ENCODE measurements at places on chromosomes 13 and 19. TPM values are rescaled to one million over a fixed set of nuclear protein-coding genes. Genes with fewer than 3 reads are reported as not detected.

GRCh38 chr13:33642374-33643065, 175.4 kb upstream of the RFC3 start:
- DNase-seq: peak; percentile 86

DNA sequence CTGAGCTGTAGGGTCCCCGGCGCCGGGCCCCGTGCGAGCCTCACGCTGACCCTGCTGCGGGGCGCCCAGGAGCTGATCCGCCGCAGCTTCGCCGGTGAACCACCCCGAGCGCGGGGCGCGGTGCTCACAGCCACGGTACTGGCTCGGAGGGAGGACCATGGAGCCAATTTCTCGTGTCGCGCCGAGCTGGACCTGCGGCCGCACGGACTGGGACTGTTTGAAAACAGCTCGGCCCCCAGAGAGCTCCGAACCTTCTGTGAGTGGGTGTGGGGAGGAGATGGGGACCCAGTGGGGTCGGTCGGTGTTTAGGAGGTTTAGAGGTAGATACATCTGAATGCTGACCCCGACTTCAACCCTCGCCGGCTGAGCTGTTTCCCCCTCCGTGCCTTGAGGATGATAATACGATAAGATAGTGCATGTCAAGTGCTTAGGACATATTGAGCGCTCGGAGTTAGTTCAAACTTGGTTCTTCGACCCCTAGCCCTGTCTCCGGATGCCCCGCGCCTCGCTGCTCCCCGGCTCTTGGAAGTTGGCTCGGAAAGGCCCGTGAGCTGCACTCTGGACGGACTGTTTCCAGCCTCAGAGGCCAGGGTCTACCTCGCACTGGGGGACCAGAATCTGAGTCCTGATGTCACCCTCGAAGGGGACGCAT, 1.9 kb downstream of the ICAM5 start:
- DNase-seq: no peak

GRCh38 chr13:102968572-102969228, 97.5 kb downstream of the SLC10A2 start:
- peak; percentile 2 for DNase-seq

DNA sequence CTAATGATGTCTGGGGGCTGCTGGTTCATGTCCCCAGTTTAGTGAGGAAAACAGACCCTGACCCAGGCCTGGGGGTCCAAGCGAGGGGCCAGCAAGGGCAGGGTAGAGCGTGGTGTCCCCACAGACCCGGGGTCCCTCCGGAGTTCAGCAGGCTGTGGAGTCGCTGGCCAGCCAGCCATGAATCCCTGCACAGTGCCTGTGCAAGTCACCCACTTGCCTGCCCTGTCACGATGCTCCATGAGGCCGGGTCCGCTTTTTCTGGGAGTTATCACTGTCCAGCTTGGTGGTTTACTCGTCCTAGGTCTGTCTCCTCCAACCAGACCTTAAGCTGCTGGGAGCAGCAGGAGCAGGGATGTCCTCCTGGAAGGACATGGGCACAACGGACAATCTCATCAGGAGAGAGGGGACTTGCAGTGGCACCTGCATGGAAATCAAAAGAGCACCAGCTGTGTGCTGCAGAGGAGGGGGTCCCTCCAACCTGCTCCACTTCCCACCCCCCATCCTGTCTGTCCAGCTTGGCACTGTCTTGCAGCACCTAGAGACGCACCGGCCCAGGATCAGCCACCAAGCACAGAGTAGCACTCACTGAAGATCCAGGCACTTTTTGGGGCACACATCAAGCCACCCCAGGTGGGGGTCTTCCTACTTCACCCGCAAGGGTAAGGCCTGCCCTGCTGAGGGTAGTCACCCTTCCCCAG, 121.8 kb downstream of the URI1 start:
- no peak for DNase-seq

DNA sequence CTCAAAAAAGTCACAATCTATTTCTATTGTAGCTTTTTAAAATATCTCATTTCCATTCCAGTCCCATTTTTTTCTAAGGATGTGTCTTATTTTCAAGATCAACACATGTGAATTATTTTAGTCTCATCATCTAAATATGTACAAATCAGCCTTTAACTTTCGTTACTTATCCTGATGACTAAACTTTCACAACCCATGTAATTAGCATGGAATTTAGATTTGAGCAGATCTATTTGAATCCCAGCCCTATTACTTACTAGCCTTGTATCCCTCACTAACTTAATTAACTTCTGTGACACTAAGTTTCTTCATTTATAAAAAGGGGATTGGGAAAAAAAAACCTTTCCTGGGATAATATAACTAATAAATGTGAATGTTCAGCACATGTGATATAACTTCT, 81.1 kb downstream of the UFM1 start:
- no peak for DNase-seq

GRCh38 chr19:32498648-32499200, 82.3 kb upstream of the PDCD5 start:
- DNase-seq: no peak

DNA sequence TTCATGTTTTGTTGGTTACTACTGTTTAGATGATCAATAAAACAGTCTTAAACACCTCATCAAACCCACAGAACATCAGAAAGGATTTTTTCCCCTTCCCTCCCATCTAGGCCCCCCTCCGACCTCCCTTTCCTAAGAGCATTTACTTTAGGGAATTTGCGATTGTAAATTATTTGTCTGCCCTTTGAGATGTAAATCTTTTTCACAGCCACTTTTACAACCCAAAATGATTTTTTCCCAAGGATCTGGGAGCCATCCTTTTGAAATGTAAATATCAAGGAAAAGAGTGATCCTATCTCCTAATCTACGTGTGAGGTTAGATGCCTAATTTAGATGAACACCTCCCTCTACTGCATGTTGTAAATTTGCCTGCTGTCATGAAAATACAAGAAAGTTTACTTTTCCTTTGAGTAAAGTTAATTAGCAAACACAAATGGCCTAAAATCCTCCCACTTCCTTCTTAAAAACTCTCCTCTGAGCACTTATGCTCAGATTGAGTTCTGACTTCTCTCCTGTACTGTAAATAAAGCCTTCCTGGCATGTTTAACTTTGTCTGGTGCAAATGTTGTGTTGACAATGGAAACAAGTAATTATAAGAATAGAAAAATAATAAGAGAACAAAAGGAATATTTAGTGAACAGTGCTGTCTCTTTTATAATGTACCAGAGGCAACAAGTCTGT, 1646.9 kb upstream of the SPRY2 start:
- DNase-seq: no peak

The TYROBP gene
- not detected for total RNA-seq

The PGLYRP2 gene
- total RNA-seq: not detected

The CADM4 gene
- total RNA-seq: 10.4 TPM

The ZNF66 gene
- total RNA-seq: 10.1 TPM

DNA sequence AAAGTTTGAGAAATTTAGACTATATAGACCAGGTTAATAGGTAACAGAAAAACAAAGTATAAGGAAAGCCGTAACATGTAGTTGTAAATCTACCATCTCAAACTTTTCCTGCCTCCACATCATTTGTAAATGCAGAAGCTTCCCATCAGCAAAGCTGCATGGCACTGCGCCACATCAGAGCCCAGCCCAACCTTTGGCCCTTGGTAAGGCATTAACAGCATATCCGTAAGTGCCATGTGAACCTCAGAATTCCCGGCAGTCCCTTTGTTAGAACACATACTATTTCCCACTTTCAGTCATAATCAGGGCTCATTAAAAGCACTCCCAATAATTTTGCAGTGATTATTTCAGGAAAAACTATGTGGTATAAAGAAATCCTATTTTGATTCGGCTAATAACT, 51.6 kb downstream of the MPHOSPH8 start:
- no peak for DNase-seq

The ZNF460 gene
- total RNA-seq: 54.1 TPM

The CACNG8 gene
- total RNA-seq: 0.91 TPM

The NBEA gene
- total RNA-seq: 0.54 TPM

- no peak for DNase-seq
Measured at GRCh38 chr19:56085571-56086275, 35.4 kb downstream of the ZNF787 start.

The CSNK1A1L gene
- total RNA-seq: not detected

The CASP14 gene
- not detected for total RNA-seq

DNA sequence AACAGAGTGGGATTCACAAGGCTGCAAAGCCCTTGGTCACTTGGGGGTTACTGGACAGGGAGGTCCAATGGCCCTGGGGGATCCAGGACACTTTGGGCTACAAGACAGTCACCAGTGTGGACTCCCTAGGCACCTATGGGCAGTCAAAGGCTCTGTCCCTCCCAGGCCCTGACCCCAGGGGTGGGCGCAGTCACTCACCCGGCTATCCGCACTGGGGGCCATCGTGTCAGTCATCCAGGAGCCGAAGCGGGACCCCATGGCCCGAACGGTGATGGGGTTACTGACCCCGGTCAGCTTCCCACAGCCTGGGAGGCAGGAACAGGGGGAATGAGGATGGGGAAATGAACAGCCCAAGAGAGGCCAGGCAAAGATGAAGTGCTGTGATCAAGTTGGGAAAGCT, 21.5 kb downstream of the PIN1 start:
- DNase-seq: no peak

The DOHH gene
- total RNA-seq: 17.4 TPM

DNA sequence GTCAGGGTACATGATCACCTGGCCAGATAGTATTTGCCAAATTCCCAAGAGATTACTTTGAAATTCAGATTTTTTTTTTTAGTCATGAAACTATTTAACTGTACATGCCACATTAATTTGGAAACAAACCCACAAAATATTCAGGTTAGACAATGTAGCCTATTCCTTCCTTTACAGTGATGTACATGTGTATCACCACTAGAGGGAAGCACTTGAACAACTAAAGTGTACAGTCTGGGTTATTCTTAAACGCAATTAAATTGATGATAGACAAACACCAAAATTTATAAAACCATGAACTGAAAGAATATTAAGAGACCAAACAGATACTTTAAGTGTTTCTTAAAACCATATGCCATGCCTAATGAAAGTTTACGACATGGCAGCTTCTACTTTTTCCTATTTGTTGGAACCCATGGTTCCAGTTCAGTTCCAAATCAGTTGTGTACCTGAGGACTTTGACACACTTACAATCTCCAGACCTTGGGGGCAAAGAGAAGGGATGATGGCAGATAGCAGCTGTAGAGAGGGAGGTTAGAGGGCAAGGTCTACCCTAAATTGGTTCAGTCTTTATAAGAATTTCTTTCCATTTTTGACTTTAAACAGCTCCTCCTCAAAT, 52.8 kb downstream of the TNFSF13B start:
- DNase-seq: no peak

GRCh38 chr13:99681695-99682094, 180.4 kb downstream of the TM9SF2 start:
- no peak for DNase-seq

The FFAR3 gene
- not detected for total RNA-seq

The FGF21 gene
- 3.0 TPM for total RNA-seq

DNA sequence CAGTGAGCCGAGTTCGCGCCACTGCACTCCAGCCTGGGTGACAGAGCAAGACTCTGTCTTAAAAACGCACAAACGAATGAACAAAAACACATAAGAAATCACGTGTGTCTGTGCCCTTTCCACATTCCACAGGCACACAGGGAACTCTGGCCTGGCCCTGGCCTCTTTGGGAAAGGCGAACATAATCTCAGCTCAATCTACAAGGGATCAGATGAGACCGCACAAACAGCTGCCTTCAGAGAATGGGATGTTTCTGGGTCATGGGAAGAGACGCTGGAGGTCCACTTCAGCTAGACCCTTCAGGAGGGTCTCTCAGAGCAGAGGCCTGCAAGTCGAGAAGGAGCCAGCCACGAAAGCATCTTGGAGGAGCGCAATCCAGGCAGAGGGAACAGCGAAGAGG, 6.3 kb upstream of the CRTC1 start:
- no peak for DNase-seq

GRCh38 chr13:107466326-107467099, 748.8 kb downstream of the LIG4 start:
- no peak for DNase-seq

The CYP4F11 gene
- not detected for total RNA-seq
